ENCODE measurements at places on chromosomes 3 and 15.

DNA sequence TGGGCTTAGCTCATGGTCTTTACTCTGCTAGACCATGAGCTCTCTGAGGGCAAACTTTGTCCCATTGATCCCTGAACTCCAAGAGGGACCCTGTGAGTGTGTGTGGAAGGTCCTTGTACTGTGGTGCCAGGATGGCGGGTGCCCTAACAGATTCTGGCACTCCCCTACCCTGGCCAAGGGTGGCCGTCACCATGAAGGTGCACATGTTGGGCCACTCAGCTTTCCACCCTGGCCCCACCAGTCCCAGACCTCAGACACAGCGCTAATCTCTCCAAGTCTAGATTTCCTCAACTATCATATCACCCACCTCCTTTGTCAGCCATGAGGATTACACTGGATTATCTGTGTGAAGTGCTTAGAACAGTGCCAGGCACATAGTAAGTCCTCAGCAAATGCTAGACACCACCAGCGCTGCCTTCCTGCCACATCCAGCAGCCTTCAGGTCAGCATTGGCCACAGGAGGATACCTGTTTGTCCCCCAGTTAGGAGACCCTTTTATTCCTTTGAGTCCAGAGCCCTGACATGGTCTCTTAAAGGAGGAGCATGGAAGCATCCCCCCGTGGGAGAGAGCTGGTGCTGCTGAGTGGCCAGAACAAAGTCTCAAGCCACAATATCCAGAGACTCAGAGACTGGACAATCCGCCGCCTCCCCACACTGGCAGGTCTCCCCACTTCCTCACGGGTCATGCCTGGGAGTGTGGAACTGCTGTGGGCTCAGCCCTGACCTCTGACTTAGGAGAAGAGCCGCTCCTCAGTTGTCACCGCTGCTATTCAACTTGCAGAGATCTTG is 44.5 kb upstream of the SLCO2A1 start:
- DNase-seq, result no peak

DNA sequence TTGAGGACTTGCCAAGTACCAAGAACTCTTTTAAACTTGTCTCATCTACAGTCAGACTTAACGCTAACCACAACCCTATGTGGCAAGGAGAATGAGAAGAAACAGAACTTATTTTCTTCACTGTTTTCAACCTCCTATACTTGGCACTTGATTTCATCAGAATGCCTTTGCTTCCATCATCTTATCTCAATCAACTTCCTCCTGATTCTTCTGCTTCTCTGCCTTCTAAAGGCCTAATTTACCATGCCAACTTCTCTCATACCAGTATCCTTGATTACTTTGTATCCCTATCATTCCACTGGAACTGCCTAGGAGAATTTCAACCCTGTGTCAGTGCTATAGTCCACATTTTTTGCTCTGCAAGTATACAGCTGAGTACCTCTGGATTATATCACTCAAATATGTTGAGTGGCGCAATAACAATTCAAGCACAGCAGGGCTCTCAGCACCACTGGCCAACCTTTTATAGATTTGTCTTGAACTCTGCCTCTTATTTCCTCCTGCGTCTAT is 413.6 kb downstream of the ROBO1 start:
- DNase-seq, result no peak

GRCh38 chr15:100348578-100348977 is 6.8 kb upstream of the ADAMTS17 start:
- DNase-seq, result no peak

GRCh38 chr15:37818152-37818677 is 116.2 kb upstream of the TMCO5A start:
- DNase-seq, result no peak

DNA sequence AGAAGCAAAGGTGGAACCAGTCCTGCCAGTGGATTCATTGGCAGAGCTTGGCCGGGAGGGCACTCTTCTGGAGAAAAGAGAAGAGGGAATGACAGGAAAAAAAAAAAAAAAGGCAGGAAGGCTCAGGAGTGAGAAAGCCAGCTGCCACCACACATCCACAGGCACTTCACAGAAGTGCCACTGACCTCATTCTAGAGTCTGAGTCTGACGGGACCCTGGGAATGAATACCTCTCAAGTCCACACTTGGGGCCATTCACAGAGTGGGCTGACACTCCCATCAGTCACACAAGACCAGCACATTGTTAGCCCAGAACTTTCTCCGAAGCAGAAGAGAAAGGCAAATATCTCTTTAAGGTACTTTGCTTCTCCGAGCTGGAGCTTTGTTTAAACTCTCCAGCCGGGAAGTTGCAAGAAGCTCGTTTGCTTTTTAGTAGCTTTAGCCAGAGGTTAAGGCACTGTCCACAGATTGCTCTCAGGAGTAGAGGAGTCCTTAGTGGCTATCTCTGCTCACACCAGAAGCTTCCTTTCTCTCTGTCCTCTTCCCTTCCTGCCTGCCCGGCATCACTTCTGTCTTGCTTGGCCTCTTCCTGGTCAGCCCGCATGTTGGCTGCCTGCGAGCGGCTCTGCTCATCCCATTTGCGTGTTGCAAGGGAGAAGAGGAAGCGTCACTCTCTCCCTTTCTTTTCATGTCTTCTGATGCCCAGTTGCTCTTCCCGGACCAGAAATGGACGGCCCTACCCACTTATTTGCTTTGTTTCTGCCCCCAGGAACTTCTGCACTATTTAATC is 53.8 kb downstream of the CMTM6 start:
- DNase-seq, result peak; percentile 20

DNA sequence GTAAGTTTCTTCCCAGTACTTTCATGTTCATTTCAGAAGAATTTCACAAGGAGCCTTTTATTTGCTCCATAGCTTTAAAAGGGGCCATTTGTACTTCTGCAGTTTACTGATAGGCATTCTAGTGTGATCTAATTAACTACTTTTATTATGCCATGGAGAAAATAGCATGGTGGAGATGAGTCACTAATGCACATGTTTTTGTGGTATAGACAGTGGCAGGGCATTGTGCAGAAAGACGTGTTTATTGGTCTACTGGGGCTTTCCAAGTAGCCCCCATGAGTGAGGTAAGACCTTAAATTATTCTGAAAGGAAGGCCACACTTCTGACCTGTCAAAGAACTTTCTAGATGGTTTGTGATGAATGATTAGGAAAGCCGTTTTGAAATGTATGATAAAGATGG is 810.0 kb upstream of the NR2F2 start:
- no peak for DNase-seq

- no peak for DNase-seq
Measured at GRCh38 chr3:172688588-172688987, 22.3 kb downstream of the NCEH1 start.

GRCh38 chr15:71508081-71508682 is 302.2 kb upstream of the NR2E3 start:
- no peak for DNase-seq

DNA sequence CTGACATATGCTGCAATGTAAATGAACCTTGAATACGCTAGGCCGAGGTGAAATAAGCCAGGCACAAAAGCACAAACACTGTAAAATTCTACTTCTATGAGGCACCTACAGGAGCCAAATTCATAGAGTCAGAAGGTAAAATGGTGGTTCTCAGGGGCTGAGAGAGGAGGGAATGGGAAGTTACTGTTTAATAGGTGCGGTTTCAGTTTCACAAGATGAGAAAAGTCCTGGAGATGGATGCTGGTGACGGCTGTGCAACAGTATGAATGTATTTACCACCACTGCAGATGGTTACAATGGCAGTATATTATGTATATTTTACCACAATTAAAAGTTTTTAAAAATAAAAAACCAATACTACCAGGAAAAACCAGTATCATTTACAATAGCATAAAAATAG is 4.0 kb downstream of the TNK2 start:
- no peak for DNase-seq

- DNase-seq, result no peak
Measured at GRCh38 chr3:61979638-61980037, 393.7 kb downstream of the FEZF2 start.

GRCh38 chr3:69499899-69500421 is 114.1 kb upstream of the FRMD4B start:
- DNase-seq, result no peak

DNA sequence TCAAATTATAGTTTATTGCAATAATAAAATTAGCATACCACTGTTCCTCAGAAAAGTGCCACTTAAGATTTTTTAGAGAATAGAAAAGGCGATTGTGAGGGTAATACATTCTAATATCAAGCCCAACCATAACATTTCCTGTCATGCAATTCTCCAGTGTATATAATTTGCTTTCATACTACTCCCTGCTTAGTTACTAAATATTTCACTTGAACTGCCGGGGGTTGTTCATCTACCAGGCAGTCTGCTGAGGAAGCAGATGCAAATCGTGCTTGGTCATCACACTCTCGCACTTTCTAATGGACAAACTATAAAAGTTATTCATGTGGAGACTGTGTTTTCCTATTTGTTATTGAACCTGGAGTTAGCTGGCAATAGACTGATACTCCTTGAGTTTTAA is 645.6 kb upstream of the CBLB start:
- no peak for DNase-seq

- no peak for DNase-seq
Measured at GRCh38 chr3:175047786-175048185, 188.7 kb downstream of the NAALADL2 start.

GRCh38 chr15:99437315-99438223 is 128.2 kb upstream of the MEF2A start:
- no peak for DNase-seq

DNA sequence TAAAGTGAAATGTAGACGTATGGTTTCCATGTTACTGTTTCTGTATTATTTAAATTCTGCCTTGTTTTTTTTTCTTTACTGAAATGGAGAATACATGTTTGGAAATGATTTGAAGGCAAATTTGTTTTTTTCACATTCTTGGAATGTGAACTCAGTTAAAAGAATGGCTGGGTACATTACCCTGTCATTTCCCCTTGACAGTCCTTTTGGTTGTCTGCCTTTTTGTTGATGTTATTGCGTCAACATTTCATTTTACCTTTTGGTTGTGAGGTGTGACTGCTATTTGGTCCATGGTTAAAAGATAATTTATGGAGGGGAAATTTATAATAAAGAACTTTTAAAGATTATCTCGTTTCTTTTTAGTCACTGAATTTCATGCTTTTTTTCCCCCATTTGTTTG is 3.2 kb upstream of the GPR171 start:
- no peak for DNase-seq

DNA sequence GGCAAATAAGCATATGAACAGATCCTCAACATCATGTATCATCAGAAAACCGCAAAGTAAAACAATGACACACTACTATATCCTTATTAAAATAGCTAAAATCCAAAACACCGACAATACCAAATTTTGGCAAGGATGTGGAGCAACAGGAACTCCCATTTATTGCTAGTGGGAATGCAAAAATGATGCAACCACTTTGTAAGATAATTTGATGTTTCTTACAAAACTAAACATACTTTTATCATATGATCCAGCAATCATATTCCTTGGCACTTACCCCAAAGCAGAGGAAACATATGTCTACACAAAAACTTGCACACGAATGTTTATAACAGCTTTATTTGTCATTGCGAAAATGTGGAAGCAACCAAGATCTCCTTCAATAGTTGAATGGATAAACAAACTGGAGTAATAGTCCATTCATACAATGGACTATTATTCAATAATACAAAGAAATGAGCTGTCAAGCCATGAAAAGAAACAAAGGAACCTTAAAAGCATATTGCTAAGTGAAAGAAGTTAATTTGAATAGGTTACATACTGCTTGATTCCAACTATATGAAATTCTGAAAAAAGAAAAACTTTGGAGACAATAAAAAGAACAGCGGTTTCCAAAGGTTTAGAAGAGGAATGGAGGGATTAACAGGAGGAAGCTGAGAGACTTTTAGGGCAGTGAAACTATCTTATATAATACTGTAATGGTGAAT is 172.0 kb downstream of the VPS13C start:
- no peak for DNase-seq

DNA sequence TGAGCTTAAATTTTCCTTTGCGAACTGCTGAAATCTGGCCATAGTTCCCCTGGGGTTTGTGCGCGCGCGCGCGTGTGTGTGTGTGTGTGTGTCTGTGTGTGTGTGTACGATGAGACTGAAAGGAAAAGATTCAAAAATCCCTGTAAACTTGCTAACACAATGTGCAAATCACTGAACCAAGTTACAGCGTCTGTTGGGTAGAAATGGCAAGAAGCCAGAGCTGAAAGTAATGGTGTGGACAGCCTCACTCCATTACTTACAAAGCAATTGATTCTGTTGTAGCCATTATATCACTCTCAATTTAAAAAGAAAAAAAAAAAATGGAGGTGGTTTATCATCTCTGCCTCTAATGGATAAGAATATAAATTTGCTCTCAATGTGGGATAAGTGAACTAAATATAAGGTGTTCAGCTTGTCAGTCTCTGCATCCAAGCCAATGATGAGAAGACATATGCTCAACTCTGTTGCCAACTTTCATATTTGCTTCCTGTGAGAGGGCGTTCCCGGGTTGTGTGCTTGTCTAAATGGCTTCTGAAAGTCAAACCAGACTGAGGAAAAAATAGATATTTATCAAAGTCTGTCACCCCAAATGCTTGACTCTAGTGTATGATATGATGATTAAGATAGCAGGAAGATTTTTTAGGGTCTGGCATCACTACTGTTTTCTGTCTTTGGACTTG is 422.2 kb downstream of the ZNF385D start:
- no peak for DNase-seq

GRCh38 chr3:141148770-141149169 is 82.9 kb upstream of the PXYLP1 start:
- no peak for DNase-seq

- no peak for DNase-seq
Measured at GRCh38 chr3:150850191-150850590, 55.0 kb downstream of the MINDY4B start.

- no peak for DNase-seq
Measured at GRCh38 chr3:155110996-155111901, 31.1 kb downstream of the MME start.

DNA sequence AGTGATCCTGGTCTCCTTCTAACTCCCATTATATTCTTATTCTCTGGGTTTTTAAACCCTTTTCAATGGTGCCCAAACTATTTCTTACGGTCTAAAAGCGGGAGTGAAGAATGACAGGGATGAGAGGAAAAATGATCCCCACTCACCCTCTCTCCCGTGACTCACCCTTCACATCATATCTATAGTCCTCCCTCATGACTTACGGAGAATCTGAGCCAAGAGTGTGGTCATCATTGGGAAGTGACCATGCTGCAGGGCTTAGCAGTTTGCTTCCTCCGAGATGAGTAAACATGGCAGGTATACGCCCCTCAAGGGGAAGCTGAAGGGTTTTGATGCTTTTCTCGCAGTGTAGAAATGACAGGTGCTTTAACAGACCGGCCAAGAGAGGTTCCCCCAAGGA is 274.0 kb downstream of the RYR3 start:
- DNase-seq, result peak; percentile 40

- DNase-seq, result no peak
Measured at GRCh38 chr3:49027634-49028033, 1.6 kb downstream of the IMPDH2 start.

Data from NCI-H524 (cell line).